ENCODE measurements at places on chromosomes 3 and 15.

- no peak for DNase-seq
Measured at GRCh38 chr3:184332370-184333090, 4.9 kb upstream of the FAM131A start.

DNA sequence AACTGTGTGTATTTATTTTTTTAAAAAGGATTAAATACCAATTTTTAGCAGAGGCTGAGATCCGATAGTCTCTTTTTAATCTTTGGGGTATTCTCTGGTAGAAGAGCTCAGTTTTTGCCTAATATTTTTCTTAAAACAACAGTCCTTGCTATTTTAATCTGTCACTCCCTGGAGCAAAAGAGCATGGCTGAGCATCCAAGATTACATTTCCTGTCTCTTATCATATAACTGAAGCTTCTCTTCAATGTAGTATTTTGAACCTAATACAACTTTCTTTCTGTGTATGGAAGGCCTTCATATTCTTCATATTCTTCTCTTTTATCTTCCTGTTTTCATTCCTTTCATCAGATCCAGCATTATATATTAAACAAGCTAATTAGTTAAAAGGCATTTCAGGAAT, 293.7 kb downstream of the NSUN3 start:
- DNase-seq, result no peak

GRCh38 chr3:35968043-35968622, 328.8 kb downstream of the ARPP21 start:
- DNase-seq, result no peak

DNA sequence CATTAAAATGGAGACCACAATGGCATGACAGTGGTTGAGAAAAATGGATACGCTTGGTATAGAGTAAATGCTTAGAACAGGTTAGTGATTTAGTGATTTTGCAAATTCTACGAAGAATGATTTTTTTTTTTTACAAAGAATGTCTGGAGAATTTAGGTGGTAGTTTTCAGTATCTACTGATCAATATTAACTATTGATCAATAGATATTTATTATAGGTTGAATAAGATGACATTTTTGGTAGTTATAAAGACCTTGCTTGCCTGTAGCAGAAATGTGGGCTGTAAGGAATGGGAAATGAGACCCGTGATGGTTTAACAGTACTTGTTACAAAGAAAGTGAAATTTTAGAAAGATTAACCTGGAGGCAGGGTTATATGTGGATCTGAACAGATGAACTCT, 137.5 kb downstream of the NR2F2 start:
- DNase-seq, result no peak

- no peak for DNase-seq
Measured at GRCh38 chr3:38507120-38507519, 11.0 kb downstream of the EXOG start.

DNA sequence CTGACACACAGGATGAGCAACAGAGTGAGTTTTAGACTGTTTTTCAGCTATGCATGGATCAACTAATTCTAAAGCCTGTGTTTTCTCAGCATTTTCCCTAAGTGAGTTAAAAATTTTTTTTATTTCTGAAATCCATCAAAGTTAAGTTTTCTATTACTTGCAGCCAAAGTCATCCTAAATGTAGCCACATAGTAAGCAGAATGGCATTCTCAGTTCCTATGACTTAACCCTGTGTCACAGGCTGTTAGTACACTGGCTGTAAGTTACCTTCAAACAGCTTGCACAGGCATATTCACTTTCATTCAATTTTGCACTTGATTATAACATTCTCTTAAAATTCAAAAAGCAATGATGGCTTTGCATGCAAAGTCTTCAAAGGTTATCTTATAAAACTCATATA, 368.2 kb downstream of the OCA2 start:
- no peak for DNase-seq

GRCh38 chr3:157093096-157093495, 66.9 kb downstream of the CCNL1 start:
- DNase-seq, result no peak

Measured in hypothalamus (tissue), 51 donors.